Activated T-cell treated with anti-CD3 and anti-CD28 coated beads for 24 hours (primary cell): ENCODE measurements at places on chromosomes 2 and 18.

DNA sequence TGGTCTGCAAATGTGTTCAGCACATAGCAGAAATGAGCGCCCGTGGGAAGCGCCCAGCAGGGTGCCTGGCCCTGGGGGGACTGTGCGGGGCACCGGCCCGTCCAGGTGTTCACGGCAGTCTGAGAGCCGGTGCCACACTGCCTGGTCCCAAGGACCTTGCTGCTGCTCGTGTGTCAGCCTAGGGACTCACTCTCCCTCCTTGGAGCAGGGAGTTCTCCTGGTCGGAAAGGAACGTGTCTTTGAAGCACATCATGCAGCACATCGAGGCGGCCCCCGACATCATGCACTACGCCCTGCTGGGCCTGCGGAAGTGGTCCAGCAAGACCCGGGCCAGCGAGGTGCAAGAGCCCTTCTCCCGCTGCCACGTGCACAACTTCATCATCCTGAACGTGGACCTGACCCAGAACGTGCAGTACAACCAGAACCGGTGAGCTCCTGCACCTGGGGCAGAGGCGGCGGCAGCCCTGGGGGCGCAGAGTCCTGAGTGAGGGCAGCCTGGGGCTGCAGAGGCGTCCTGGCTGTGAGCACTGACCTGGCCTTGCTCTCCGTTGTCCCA is 36.0 kb downstream of the NTSR2 start:
- no peak for DNase-seq

GRCh38 chr2:48264627-48265026 is 265.3 kb upstream of the STON1 start:
- no peak for DNase-seq

GRCh38 chr2:32947076-32947483 is 327 bp downstream of the LTBP1 start:
- no peak for DNase-seq

DNA sequence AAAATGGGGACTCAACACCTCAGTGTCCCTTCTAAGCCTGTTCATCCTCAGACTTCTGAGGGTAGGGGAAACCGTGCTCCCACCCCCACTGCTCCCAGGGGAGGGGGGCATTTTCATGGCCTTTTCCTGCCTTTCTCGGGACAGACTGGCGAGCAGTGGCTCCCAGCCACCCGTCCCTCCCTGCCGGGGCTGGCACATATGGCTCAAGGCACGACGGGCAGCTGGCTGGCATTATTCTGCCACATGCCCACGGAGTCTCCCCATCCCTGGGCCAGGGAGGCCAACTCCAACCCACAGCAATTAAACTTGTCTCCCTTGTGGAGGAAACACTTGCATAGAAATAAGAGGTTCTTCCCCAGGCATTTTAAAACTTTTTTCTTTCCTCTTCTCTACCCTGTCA is 148.5 kb upstream of the CBLN2 start:
- DNase-seq = no peak

GRCh38 chr2:219946529-219946928 is 319.1 kb downstream of the SLC4A3 start:
- no peak for DNase-seq

- DNase-seq = no peak
Measured at GRCh38 chr2:145356056-145356455, 836.1 kb upstream of the ZEB2 start.

DNA sequence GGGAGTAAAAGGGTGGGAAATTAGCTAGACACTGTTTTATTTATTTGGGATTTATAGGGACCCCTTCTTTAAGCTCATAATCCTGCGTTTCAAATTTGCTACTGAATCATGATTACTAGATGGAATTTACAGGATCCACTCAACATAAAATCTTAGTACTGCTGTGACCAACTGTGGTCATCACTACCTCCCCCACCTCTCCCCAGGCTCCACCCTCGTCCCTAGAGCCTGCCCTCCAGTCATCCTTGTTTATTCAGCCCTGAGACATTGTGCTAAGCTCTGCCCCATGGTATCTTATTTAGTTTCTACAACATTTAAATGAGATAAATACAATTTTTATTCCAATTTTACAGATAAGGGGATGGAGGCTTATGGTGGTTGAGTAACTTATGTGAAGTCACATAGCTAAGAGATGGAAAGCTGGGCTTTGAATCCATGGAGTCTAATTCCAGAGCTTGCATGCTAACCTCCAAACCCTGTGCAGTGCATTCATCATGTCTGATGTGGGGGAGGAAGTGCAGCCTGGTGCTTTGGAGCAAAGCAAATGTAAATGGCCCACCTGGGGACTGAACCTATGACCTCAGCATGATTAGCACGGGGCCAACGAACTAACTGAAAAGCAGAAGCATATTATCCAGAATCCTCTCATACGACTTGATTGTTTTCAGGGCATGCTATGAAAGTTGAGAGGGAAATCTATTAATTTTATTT is 502.4 kb downstream of the TMEM182 start:
- DNase-seq = no peak
